ENCODE measurements at places on chromosomes 7 and 10. TPM values are rescaled to one million over a fixed set of nuclear protein-coding genes. Genes with fewer than 3 reads are reported as not detected.

The ADRA2A gene
- not detected for total RNA-seq

- no peak overlapping the region for H3K4me3 ChIP-seq
- DNase-seq = no peak
- no peaks in the 10 kb centered on the region for H3K4me1 ChIP-seq
Measured at GRCh38 chr7:114740941-114741340, 181.0 kb upstream of the MDFIC start.

GRCh38 chr7:158707610-158708009 is 3.0 kb upstream of the NCAPG2 start:
- no peak overlapping the region for H3K27ac ChIP-seq
- H3K36me3 ChIP-seq = no peaks in the 10 kb centered on the region
- no peaks in the 10 kb centered on the region for H3K27me3 ChIP-seq
- DNase-seq = no peak

DNA sequence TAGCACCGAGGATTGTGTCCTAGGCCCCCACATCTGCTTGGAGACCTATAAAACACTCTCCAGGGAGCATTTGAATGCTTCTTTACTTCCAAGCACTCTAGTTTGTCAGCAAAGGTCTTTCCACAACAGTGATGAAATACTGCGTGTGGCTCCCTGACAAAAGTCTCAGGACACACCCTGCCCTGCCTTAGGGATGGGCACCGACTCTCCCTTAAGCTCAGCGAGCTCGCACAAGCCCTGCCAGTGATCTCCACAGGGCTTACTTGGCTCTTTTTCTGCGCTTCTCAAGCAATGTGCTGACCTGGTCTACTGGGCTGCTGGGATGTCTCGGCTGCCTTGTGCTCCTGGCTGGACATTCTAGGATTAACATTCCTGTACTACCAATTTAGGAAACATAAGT is 84.3 kb upstream of the MPP7 start:
- H3K4me1 ChIP-seq = no peaks in the 10 kb centered on the region
- no peak overlapping the region for H3K27ac ChIP-seq
- DNase-seq = no peak
- H3K4me3 ChIP-seq = no peak overlapping the region
- peaks cover 23% of the 10 kb centered on the region for H3K27me3 ChIP-seq

GRCh38 chr7:149325248-149325647 is 63.3 kb downstream of the ZNF783 start:
- DNase-seq = no peak
- no peaks in the 10 kb centered on the region for H3K36me3 ChIP-seq
- H3K27ac ChIP-seq = no peak overlapping the region
- no peak overlapping the region for H3K4me3 ChIP-seq
- no peaks in the 10 kb centered on the region for H3K4me1 ChIP-seq
- peaks cover 2% of the 10 kb centered on the region for H3K27me3 ChIP-seq

- no peak overlapping the region for H3K4me3 ChIP-seq
- no peak for DNase-seq
- no peaks in the 10 kb centered on the region for H3K36me3 ChIP-seq
Measured at GRCh38 chr7:98038321-98038720, 48.3 kb upstream of the OCM2 start.

GRCh38 chr7:7103343-7104313 is 78.7 kb upstream of the C1GALT1 start:
- no peak overlapping the region for H3K27ac ChIP-seq
- peaks cover 2% of the 10 kb centered on the region for H3K4me1 ChIP-seq

- H3K36me3 ChIP-seq = no peaks in the 10 kb centered on the region
- H3K27ac ChIP-seq = no peak overlapping the region
- H3K27me3 ChIP-seq = no peaks in the 10 kb centered on the region
- DNase-seq = no peak
Measured at GRCh38 chr10:37436357-37436756, 311.0 kb downstream of the ANKRD30A start.

- H3K4me3 ChIP-seq = peak within 1 kb of the TSS; percentile 62
- no peaks in the 10 kb centered on the region for H3K36me3 ChIP-seq
- peaks cover 10% of the 10 kb centered on the region for H3K4me1 ChIP-seq
- H3K27me3 ChIP-seq = peaks cover 12% of the 10 kb centered on the region
- DNase-seq = no peak
- no peak within 1 kb of the TSS for H3K27ac ChIP-seq
Measured at GRCh38 chr7:98869597-98870120, at the start of gene TMEM130. TMEM130 (minus strand) TSS chr7:98870014; CDS start chr7:98869861, 153 bp downstream.

GRCh38 chr7:33089142-33089541 is 20.1 kb downstream of the RP9 start:
- H3K4me1 ChIP-seq = peaks cover 5% of the 10 kb centered on the region
- no peak for DNase-seq
- H3K27me3 ChIP-seq = no peaks in the 10 kb centered on the region
- H3K4me3 ChIP-seq = no peak overlapping the region
- peaks cover 4% of the 10 kb centered on the region for H3K36me3 ChIP-seq

- no peak overlapping the region for H3K4me3 ChIP-seq
- no peaks in the 10 kb centered on the region for H3K27me3 ChIP-seq
- H3K27ac ChIP-seq = no peak overlapping the region
- no peak for DNase-seq
- no peaks in the 10 kb centered on the region for H3K4me1 ChIP-seq
Measured at GRCh38 chr7:39088730-39089593, 111.3 kb downstream of the POU6F2 start.

- H3K4me1 ChIP-seq = no peaks in the 10 kb centered on the region
- no peak overlapping the region for H3K4me3 ChIP-seq
- no peak for DNase-seq
- no peaks in the 10 kb centered on the region for H3K27me3 ChIP-seq
- no peak overlapping the region for H3K27ac ChIP-seq
- H3K36me3 ChIP-seq = no peaks in the 10 kb centered on the region
Measured at GRCh38 chr7:29289156-29290021, 94.8 kb downstream of the CHN2 start.

DNA sequence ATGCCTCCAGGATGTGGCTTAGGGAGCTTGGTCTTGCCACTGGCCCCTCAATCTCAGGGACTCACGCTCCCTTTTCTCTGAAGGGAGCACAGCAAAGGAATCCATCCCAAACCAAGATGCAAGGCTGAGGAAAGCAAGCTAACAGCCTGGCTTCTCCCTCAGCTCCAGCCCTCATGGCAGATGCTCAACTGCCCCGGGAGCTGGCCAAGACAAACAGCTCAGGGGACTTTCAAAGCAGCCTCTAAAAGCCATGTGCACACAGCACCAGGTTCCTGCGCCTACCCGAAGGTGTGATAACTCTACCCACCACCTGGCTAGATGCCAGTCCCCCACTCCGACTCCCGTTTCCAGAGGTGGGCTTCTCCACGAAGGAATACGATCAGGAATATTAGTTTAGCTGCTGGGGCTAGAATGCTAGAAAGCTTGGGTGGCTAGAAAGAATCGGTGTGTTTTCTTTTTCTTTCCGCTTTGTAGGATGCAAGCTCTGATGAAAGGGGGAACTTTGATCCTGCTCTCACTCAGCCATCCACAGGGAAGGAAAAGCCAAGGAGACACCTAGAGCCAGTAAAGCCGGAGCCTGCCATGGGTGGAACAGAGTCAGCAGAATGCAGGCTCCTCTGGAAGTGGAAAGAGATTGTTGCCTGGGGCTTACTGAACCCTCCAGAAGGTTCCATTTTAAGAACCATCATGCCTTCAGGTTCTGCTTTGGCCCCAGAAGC is 89.0 kb upstream of the FGFR2 start:
- no peak for DNase-seq
- H3K27ac ChIP-seq = no peak overlapping the region
- no peaks in the 10 kb centered on the region for H3K27me3 ChIP-seq
- H3K4me1 ChIP-seq = no peaks in the 10 kb centered on the region

DNA sequence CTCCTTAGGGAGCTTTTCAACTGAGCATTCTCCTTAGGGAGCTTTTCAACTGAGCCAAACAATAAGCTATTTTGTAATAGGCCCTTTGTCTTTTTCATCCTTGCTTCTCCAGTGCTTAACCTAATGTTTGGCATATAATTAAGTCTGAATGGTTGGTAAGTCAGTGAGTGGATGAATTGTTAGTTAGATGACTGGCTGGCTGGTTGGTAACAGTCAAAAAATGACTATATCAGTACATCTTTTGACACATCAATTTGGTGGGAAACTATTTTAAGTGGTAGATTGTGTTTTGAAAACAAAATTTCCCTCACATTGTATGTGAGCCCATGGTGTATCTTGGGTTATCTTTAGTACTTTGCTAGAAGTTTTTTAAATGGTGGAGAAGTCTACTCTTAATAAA is 16.4 kb downstream of the ING3 start:
- peaks cover 23% of the 10 kb centered on the region for H3K36me3 ChIP-seq
- H3K27ac ChIP-seq = no peak overlapping the region
- DNase-seq = no peak

GRCh38 chr10:86801995-86802394 is 45.6 kb downstream of the BMPR1A start:
- H3K27me3 ChIP-seq = no peaks in the 10 kb centered on the region
- H3K4me3 ChIP-seq = no peak overlapping the region
- no peaks in the 10 kb centered on the region for H3K36me3 ChIP-seq
- no peak for DNase-seq
- peaks cover 6% of the 10 kb centered on the region for H3K4me1 ChIP-seq

GRCh38 chr10:12608761-12609160 is 259.4 kb downstream of the CAMK1D start:
- no peak overlapping the region for H3K27ac ChIP-seq
- no peaks in the 10 kb centered on the region for H3K36me3 ChIP-seq
- DNase-seq = no peak
- H3K4me1 ChIP-seq = peaks cover 8% of the 10 kb centered on the region
- H3K4me3 ChIP-seq = no peak overlapping the region

- H3K36me3 ChIP-seq = no peaks in the 10 kb centered on the region
- no peak overlapping the region for H3K27ac ChIP-seq
- no peaks in the 10 kb centered on the region for H3K4me1 ChIP-seq
- peak; percentile 8 for DNase-seq
Measured at GRCh38 chr7:120856621-120857352, 1.2 kb downstream of the TSPAN12 start.

GRCh38 chr10:75773231-75773780 is 341.9 kb downstream of the LRMDA start:
- no peaks in the 10 kb centered on the region for H3K4me1 ChIP-seq
- H3K27me3 ChIP-seq = no peaks in the 10 kb centered on the region
- H3K36me3 ChIP-seq = no peaks in the 10 kb centered on the region
- peak; percentile 8 for DNase-seq

DNA sequence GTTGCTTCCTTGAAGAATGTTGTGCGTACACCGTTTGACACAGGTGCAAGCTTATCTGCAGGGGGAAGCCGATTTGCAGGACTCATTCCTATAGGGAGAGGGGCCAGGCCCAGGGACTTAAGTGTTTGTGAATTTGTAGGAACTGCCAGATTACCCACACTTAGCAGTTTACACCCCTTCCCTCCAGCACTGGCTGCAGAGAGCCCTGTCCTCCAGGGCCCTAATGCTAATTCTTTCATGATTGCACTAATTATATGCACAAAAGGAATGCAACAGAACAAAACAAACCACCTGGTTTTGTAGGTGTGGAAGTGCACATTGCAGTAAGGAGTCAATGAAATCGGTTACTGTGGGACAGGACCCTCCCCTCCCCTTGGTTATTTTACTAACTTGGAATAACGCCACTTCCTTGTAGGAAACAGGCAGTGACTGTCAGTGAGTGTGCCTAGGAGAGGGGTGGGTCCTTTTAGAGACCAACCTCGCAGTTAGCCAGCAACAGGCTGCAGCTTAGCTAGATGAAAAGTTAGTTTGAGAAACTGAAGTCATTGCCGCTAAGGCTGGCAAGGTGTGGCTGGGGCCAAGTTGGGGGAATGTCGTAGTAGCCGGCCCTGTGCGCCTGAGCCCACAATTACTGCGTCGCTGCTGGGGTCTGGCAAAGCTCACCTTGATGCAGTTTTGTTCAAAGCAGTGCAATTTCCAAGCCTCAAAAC is 60.6 kb downstream of the CUX1 start:
- H3K27me3 ChIP-seq = no peaks in the 10 kb centered on the region
- no peaks in the 10 kb centered on the region for H3K36me3 ChIP-seq
- H3K27ac ChIP-seq = no peak overlapping the region
- H3K4me1 ChIP-seq = peaks cover 22% of the 10 kb centered on the region
- no peak overlapping the region for H3K4me3 ChIP-seq

The EN2 gene
- not detected for total RNA-seq

The SLC18A2 gene
- not detected for total RNA-seq

DNA sequence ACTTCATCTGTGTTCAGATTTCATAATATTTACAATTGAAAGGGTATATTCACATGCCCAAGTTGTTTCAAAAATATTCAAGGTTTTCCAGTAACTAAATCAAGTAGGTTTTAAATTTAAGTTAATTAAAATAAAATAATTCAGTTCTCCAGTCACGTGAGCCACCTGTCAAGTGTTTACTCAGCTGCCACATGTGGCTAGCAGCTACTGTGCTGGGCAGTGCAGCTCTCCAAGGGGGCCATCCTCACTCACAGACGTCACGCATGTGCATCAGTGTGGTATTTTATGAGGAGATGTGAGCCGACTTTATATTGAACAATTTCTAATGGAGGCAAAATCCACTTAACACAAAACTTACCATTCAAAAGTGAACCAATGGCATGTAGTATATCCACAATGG is 69.7 kb upstream of the CAMK2B start:
- peaks cover 13% of the 10 kb centered on the region for H3K4me1 ChIP-seq
- no peak overlapping the region for H3K27ac ChIP-seq
- H3K4me3 ChIP-seq = no peak overlapping the region
- H3K36me3 ChIP-seq = peaks cover 28% of the 10 kb centered on the region
- H3K27me3 ChIP-seq = no peaks in the 10 kb centered on the region

GRCh38 chr7:34751725-34752643 is 94.0 kb downstream of the NPSR1 start:
- no peak overlapping the region for H3K27ac ChIP-seq
- no peaks in the 10 kb centered on the region for H3K27me3 ChIP-seq
- DNase-seq = no peak
- H3K36me3 ChIP-seq = no peaks in the 10 kb centered on the region

- no peak overlapping the region for H3K4me3 ChIP-seq
- no peaks in the 10 kb centered on the region for H3K36me3 ChIP-seq
- no peaks in the 10 kb centered on the region for H3K27me3 ChIP-seq
Measured at GRCh38 chr7:120190109-120190508, 82.9 kb upstream of the KCND2 start.

The PLXNA4 gene
- total RNA-seq = under 0.01 TPM

GRCh38 chr10:58265249-58265648 is 2.4 kb downstream of the IPMK start:
- H3K4me3 ChIP-seq = no peak overlapping the region
- H3K36me3 ChIP-seq = no peaks in the 10 kb centered on the region
- no peaks in the 10 kb centered on the region for H3K4me1 ChIP-seq
- no peak overlapping the region for H3K27ac ChIP-seq
- DNase-seq = no peak
- no peaks in the 10 kb centered on the region for H3K27me3 ChIP-seq

The SEMA3E gene
- total RNA-seq = 1.1 TPM

The CNNM1 gene
- 0.28 TPM for total RNA-seq

DNA sequence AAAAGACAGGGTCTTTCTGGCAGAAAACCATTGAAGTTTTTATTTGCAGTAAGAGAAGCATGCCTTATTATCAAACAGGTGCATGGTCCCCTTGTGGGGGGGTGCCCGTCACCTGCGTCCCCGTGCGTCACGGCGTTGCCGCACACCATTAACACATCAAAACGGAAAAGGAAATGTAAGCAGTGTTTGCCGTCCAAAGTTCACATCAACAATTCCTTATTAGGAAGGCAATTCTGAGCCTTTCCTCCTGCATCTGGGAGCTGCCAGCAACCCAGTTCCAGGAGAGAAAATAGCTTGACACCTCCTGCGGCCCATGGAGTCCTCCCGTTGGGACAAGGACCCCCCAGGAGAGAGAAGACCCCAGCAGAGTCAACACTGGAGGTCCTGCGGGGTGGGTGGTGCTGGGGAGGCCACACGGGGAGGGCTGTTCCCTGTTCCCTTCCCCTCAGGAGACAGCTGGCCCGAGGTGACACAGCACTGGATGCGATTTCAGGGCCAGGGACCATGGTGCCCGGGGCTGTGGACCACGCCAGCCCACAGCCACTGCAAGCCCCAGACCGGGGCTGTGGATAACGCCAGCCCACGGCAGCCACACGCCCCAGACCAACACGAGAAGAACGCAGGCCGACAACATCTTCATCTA is 39.5 kb downstream of the DIP2C start:
- peak overlapping the region; percentile 86 for H3K27ac ChIP-seq
- peaks cover 23% of the 10 kb centered on the region for H3K4me1 ChIP-seq
- H3K27me3 ChIP-seq = no peaks in the 10 kb centered on the region

All from IMR-90 (cell line).